CD4-positive, alpha-beta T cell treated with Interleukin-21 for 1 hour (primary cell): ENCODE measurements at places on chromosomes 4 and X.

- no peak for DNase-seq
These were observed 134.1 kb downstream of the PJA1 start for GRCh38 chrX:69031181-69031580.

DNA sequence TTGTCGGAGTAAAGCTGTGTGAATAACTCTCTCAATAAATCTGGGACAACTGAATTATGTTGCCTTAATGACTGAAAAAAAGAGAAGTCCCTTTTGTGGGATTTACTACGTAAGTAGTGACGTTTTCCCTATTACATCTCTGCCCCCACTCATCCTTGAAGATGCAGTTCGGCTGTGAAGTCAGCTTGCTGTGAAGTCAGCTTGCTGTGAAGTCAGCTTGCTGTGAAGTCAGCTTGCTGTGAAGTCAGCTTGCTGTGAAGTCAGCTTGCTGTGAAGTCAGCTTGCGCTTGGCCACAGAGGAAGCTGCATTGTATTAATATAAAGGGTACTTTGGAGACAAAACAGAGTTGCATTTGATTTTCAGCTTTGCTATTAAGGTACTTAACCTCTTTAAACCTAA is 8.0 kb upstream of the VAMP7 start:
- no peak for DNase-seq

DNA sequence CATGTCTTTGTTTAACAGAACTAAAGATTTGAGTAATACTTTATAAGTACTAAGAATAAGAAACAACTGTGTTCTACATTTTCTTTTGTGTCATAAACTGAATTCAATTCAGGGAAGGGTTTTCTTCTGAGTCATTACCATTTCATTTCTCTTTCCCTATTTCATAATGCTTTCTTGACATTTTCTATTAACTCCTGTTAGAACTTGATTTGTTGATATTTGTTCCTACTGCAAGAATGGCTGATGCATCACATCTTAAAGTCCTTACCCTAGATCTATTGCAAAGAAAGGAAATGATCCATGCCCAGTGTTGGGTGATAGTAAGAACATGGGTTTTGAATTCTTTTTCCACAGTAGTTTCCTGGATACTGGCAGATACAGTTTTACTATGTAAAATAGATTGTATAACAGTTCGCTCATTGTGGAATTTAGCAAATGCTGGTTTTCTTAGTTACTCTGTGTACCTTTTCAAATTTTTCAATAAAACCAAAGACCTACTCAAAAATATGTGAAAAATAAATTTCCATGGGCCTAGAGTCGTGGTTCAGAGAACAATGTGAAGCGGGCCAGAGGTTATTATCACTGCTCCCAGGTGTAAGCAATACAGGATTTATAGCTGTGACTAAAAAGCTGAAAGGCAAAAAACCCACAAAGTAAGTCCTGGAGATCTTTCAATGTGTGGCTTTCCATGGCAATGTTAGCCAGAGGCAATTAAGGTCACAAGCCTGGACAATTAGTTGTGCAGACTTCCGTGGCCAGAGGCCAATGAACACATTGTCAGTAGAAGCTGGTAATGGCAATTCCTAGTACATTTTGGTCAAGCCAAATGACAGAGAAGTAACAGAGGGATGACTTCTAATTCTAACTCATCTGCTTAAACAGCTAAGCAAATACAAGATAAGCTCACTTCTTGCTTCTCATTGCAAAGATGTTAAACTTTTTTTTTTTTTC is 127.3 kb upstream of the FAT4 start:
- no peak for DNase-seq

- DNase-seq = no peak
These were observed 53.3 kb downstream of the RFC1 start for GRCh38 chr4:39312816-39313215.

DNA sequence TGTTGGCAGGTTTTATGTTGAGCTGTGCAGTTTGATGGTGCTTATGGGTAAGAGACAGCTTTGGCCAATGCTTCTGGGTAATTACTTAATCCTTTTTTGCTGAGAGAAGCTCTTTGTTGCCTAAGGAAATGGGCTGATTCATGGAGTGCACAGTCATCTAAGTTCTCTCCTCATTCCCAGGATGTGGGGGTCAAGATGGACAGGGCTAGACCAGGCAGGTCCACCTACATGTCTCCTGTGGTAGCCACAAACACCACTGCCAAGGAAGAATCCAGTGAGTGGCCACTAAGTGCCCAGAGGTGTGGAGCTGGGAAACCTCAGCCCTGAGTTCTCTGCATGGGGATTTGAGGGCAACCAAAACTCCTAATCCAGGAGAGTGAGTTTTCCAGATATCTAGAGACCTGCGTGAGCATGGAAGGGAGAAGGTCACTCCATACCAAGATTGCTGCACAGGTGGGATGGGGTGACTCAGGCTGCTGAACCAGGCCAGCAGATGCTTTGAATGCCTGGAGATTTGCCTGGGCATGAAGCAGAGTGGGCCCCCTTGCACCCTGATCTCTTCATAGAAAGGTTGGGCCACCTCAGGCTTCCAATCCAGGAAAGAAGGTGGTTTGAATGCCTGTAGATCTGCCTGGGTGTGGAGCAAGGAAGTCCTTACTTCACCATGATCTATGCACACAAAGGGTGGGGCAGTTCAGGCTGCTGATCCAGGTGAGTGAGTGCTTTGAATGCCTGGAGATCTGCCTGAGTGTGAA is 234.8 kb upstream of the GNPDA2 start:
- no peak for DNase-seq
